ENCODE measurements at places on chromosomes 11 and 22. TPM values are rescaled to one million over a fixed set of nuclear protein-coding genes. Genes with fewer than 3 reads are reported as not detected.

COPB1 gene
- total RNA-seq, result 142 TPM

SCGB1D2 gene
- not detected for total RNA-seq

IL10RA gene
- 1.6 TPM for total RNA-seq

ADM2 gene
- under 0.01 TPM for total RNA-seq

KCNJ1 gene
- not detected for total RNA-seq

LRRC56 gene
- 1.9 TPM for total RNA-seq

ESAM gene
- 4.4 TPM for total RNA-seq

BACE1 gene
- total RNA-seq, result 39.1 TPM

LGR4 gene
- total RNA-seq, result 19.4 TPM

TRIM6 gene
- total RNA-seq, result 0.31 TPM

OVOL1 gene
- total RNA-seq, result not detected

IGLL1 gene
- not detected for total RNA-seq

OR6T1 gene
- not detected for total RNA-seq

GALR3 gene
- total RNA-seq, result not detected

MOGAT2 gene
- total RNA-seq, result not detected

RIMBP3C gene
- total RNA-seq, result 1.3 TPM

KRTAP5-8 gene
- total RNA-seq, result not detected
